Fibroblast of villous mesenchyme (primary cell): ENCODE measurements at places on chromosomes 1 and 21. TPM values are rescaled to one million over a fixed set of nuclear protein-coding genes. Genes with fewer than 3 reads are reported as not detected.

PAQR6 gene
- total RNA-seq = 0.43 and 0.64 TPM in 2 replicates

KRTAP10-11 gene
- not detected in 2 replicates for total RNA-seq

FBLIM1 gene
- 188 and 255 TPM in 2 replicates for total RNA-seq

C1orf226 gene
- under 0.01 and 0.86 TPM in 2 replicates for total RNA-seq

FALEC gene
- 0.64 and 1.3 TPM in 2 replicates for total RNA-seq

SEC16B gene
- 1.3 and 1.6 TPM in 2 replicates for total RNA-seq

AURKAIP1 gene
- total RNA-seq = 94.1 and 116 TPM in 2 replicates

CCNL2 gene
- 94.7 and 130 TPM in 2 replicates for total RNA-seq

SLAMF8 gene
- not detected in 2 replicates for total RNA-seq

OR2T29 gene
- not detected in 2 replicates for total RNA-seq

OR2M3 gene
- not detected in 2 replicates for total RNA-seq

MFAP2 gene
- total RNA-seq = 33.2 and 70.2 TPM in 2 replicates

ADORA3 gene
- not detected in 2 replicates for total RNA-seq

CFHR5 gene
- total RNA-seq = not detected in 2 replicates

ZNF644 gene
- 58.0 and 92.4 TPM in 2 replicates for total RNA-seq

RAB7B gene
- total RNA-seq = 4.2 and 5.2 TPM in 2 replicates

OR10X1 gene
- not detected in 2 replicates for total RNA-seq

SHISA4 gene
- total RNA-seq = 19.0 and 25.0 TPM in 2 replicates

SYT6 gene
- not detected in 2 replicates for total RNA-seq

TMEM269 gene
- total RNA-seq = under 0.01 TPM in 2 replicates

LCE2B gene
- total RNA-seq = not detected in 2 replicates

- DNase-seq = no peak
Measured at GRCh38 chr1:20413776-20414140, 72.3 kb downstream of the CAMK2N1 start.

DNA sequence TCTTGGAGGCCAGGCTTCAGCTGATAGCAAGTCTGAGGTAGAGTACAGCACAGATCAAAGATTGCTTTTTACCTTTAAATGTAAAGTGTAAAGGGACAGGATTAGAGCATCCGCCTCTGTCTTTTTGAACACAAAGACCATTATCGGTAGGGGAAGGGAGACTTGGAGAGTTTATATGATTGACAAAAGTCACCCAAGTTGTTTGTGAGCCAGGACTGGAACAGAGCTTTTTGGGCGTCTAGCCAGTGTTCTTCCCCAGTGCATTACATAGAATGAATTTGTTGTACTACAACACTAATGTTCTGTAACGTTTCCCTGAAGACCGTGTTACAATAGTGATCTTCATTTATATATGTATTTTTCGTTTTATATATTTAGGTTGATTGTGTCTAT, 9.3 kb upstream of the PIGC start:
- DNase-seq = no peak

- peak; percentile 3 for DNase-seq
Measured at GRCh38 chr1:237736372-237737029, 154.2 kb downstream of the ZP4 start.

GRCh38 chr1:197440715-197441114, 172.7 kb downstream of the CRB1 start:
- DNase-seq = no peak

- DNase-seq = peak; percentile 82
Measured at GRCh38 chr1:230849451-230850224, 18.7 kb downstream of the C1orf198 start.

DNA sequence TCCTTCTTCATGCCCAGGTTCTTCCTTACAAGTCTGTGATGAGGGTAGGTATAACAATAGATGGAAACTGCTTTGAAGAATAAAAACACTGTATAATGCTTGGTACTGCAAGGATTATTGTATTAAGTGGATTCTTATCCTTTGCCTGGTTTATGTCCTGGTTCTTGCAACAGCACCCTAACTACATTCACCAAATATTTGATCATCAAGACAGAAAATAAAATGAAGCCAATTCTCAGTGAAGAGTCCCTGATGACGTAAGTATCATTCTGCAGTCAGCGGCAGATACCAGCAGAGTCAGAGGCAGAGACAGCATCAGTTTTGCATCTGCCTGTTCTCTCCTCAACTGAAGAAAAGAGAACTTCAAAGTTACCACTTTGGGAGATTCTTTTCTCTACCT, 19.7 kb downstream of the ARHGEF11 start:
- DNase-seq = peak; percentile 64

- no peak for DNase-seq
Measured at GRCh38 chr21:16454399-16454798, 724.6 kb downstream of the USP25 start.

GRCh38 chr1:37846647-37847339, 12.6 kb downstream of the MTF1 start:
- DNase-seq = peak; percentile 29

DNA sequence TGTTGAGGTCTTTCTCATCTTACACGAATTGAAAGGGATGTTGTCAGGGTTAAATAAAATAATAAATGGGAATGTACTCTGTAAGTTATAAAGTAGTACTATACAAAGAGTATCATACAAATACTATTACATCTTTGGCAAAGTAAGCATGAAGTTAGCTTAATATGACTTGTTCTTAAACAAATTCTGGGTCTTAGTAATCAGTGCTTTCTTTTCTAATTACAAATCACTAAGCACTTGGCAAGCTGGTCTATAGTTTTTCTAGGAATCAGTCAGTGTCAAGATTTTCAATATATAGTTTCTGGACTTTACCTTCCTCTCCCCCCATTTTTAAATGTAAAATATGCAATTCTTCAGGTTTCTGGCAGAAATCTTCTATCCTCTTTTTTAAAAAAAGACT, 6.9 kb downstream of the LYST start:
- no peak for DNase-seq

DNA sequence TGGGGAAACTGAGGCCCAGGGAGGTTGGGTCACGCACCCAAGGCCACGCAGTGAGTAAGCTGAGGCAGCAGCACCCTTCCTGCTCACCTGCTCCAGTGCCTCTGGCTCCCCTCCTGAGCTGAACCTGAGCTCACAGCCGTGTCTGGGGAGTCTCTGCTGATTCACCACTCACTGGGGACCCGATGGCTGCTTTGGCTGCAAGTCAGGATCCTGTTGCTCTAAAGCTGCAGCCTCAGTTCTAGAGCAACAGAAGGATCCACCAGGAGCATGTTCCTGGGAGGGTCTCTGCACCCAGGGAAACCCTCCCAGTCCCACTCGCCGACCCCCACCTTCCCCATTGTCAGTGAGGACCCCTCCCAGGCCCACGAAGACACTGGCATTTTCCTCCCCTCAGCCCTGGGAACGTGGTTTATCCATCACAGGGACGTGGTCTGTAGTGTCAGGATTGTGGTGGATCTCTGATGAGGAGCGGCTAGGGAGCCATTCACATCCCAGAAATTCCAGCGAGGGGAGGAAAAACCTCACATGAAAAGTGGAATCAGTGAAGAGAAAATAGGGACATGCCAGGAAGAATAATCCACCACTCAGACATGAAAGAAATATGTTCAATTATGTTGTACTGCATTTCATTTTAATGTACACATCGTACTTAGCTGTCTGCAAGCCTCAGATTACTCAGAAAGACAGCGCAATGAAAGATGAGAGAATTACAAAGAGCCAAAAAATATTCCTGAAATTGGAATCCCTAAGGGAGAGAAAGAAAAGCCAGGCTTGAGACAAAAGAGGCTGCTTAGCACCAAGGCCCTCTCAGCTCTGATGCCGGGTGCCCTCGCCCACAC, 447.2 kb downstream of the MATN1 start:
- DNase-seq = no peak

DNA sequence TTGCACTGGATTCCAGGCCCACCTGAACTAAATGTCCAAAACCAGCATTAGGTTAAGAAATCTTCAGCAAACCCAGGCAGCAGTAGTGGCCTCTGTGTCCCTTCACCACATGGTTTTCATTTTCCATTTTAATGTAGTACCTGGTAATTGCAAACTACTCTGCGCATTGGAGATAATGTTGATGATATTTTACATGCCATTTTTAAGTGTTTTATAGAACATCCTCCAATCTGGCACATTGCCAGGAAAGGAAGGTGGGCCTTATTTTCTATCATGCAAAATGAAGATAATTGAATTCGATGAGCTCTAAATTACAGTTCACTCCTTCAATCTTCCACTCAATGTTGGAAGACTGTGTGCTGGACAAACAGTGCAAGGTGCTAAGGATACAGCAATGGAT, 89.5 kb downstream of the ZC3H11B start:
- DNase-seq = no peak

DNA sequence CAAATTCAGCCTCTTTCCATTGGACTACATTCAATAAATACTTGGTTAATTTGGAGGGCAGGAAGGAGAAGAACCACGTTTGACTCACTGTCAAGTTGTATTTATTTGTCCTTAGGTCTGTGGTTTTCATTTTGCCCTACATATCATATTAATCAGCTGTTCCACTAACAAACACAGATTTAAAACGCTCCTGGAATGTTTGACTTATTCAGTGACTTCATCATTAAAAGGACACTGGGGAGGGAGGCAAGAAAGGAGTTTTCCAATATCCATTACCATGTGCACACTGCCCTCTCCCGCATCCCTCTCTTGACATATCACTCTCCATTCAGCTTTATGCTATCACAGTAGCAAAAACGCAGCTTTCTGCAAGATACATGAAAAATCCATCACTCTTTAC, 98.2 kb upstream of the C1orf87 start:
- peak; percentile 24 for DNase-seq

- no peak for DNase-seq
Measured at GRCh38 chr1:229689904-229690303, 63.9 kb downstream of the URB2 start.

- DNase-seq = no peak
Measured at GRCh38 chr1:53343831-53344668, 16.2 kb upstream of the LRP8 start.

- DNase-seq = no peak
Measured at GRCh38 chr1:241513378-241513777, 6.2 kb downstream of the FH start.

GRCh38 chr1:58392083-58392482, 154.4 kb downstream of the OMA1 start:
- no peak for DNase-seq

GRCh38 chr1:239382666-239383065, 3.7 kb upstream of the CHRM3 start:
- no peak for DNase-seq

GRCh38 chr1:41901551-41901950, 17.2 kb downstream of the HIVEP3 start:
- DNase-seq = no peak

GRCh38 chr1:87334351-87335174, 5.9 kb downstream of the LMO4 start:
- peak; percentile 63 for DNase-seq

GRCh38 chr1:64117492-64117891, 85.9 kb upstream of the UBE2U start:
- DNase-seq = no peak

DNA sequence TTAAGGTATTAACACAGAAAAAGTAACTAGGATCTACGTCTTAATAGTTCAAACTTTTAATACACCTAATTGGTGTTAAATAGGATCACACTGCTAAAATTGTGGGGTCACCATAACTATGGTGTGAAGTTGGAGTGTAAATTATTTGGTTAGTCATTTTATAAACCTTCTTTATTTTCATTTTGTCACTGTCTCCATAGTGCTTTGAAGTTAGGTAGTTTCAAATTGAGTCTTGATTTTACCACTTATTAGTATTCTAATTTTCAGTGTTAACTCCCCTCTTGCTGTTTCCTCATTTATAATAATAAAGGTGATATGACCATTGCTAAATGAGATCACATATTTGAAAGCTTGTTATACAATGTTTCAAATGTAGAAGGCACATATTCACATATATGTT, 738.1 kb upstream of the CHRM3 start:
- no peak for DNase-seq

DNA sequence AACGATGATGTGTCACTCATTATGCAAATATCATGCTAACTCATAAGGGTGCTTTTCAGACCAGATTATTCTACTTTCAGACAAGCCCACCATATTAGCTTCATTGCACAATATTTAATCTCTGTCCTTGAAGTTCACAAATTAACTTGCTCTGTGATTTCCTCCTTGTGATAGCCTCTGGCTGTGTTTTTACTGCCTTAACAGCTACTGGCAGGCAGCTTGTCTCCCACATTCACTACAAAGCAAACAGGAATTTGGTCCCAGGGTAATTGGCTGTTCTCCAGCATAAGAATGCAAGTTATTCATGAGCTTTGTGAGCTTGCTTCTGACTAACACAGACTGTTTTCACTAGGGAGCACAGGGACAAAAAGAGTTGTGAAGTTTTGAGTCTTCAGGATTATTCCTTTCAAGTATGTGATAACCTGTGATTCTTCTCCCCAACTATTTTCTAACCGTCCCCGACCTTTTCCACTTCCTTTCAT, 87.9 kb upstream of the HMCN1 start:
- peak; percentile 91 for DNase-seq

DNA sequence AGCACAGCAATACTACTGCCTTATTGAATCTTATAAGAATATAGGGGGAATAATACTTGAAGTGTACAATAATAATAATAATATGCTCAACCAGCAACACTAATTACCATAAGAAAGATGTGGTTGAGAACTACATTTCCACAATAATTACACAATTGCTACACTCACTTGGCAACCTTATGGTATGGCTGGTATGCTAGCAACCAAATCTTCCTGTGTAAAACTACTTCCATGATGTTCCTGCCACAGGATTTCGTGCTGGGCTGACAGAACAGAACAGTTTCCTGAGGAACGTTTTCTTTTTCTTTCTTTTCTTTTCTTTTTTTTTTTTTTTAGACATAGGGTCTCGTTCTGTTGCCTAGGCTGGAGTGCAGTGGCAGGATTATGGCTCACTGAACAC, 50.6 kb downstream of the KIF26B start:
- no peak for DNase-seq

DNA sequence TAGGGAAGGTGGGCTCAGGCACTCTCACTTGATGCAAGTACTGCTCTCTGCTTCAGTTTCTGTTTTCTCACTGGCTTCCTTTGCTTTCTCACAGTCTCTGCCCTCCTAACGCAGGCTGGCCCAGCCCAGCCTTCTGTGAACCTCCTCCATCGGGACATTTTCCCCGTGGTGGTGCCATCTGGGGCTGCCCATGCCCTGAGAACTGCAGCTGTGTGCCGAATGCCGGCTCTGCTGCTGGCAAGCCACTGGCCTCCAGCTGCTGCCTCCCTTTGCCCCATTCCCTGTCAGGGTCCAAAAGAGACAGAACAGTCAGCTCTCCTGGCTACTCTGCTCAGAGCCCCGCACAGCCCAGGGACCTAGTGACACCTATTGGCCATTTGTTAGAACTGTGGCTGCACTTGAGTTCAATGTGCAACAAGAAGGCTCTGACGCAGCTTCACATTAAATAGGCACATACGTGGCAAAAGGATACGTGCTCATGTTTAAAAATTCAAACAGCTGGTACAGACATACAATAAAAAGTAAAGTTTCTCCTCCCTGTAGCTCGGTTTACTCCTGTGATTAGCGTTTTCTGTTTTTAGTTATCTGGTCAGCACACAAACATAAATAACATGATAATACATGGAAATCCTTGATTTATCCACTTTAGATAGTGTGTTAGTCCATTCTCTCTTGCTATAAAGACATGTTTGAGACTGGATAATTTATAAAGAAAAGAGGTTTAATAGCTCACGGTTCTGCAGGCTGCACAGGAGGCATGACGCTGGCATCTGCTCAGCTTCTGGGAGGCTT, 46.6 kb downstream of the FCRL5 start:
- DNase-seq = peak; percentile 58

- no peak for DNase-seq
Measured at GRCh38 chr1:168671782-168672181, 57.2 kb downstream of the DPT start.
